ENCODE measurements at places on chromosomes 12 and 14.

- no peak for DNase-seq
Measured at GRCh38 chr14:70585231-70585630, 15.2 kb downstream of the MED6 start.

- no peak for DNase-seq
Measured at GRCh38 chr14:94787092-94787491, 17.2 kb upstream of the GSC start.

GRCh38 chr12:16605642-16606116 is 283 bp downstream of the LMO3 start:
- DNase-seq = no peak

GRCh38 chr14:30751646-30752416 is 122.5 kb upstream of the COCH start:
- DNase-seq = no peak

- no peak for DNase-seq
Measured at GRCh38 chr12:2510045-2510444, 284.7 kb upstream of the FKBP4 start.

GRCh38 chr12:41419131-41419893 is 231.2 kb downstream of the PDZRN4 start:
- DNase-seq = no peak

- no peak for DNase-seq
Measured at GRCh38 chr12:8087666-8088065, 5.6 kb downstream of the NECAP1 start.

- no peak for DNase-seq
Measured at GRCh38 chr12:100724071-100724470, 70.5 kb upstream of the ANO4 start.

DNA sequence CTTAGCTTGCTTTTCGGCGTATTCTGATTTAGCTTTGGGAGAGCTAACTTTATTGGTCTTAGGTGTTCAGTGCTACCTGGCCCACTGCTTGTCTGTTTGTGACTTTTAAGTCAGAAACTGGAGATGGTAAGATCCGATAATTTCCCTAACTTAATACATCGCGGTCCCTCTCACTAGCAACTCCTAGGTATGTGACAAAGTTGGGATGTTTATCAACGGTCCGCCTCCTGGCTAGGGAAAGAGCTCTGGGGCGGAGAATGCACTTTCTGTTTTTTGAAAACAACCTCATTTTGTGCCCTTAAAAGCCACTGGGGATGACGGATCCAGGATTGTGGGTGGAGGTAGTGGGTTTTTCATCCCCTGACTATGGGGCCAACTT is 1.2 kb downstream of the CDKN1B start:
- DNase-seq = no peak

GRCh38 chr12:8996682-8997405 is 7.5 kb downstream of the KLRG1 start:
- peak; percentile 78 for DNase-seq

DNA sequence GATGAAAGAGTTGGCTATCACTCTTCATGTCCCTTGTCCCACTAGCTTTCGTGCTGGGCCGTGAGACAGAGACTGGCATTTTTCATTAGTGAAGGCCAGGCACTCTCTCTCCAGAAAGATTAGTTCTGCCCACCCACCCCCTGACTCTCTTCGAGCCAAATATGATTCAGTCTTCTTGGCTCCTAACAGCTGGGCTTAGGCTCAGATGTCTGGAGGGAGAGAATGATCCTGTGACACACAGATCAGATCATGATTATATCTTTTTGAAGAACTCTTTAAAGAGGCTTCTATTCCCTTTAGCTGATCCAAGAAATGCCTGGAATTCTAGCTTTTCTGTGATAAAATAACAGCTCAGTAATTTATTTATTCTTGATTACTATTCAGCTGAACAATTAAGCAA is 5.2 kb upstream of the GNG2 start:
- no peak for DNase-seq

- no peak for DNase-seq
Measured at GRCh38 chr14:62689733-62690132, 355.5 kb downstream of the KCNH5 start.

GRCh38 chr14:56782711-56783110 is 27.6 kb downstream of the OTX2 start:
- DNase-seq = no peak

DNA sequence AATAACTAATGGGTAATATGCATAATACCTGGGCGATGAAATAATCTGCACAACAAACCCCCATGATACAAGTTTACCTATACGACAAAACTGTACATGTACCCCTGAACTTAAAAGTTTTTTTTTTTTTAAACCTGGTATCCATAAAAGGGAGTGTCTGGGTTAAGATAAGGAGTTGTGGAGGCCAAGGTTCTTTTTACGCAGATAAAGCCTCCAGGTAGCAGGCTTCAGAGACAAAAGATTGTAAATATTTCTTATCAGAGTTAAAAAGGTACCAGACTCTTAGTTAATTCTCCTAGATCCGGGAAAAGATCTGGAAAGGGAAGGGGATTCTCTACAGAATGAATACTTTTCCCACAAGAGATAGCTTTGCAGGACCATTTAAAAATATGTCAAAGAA is 259.4 kb upstream of the SSTR1 start:
- DNase-seq = peak; percentile 67

DNA sequence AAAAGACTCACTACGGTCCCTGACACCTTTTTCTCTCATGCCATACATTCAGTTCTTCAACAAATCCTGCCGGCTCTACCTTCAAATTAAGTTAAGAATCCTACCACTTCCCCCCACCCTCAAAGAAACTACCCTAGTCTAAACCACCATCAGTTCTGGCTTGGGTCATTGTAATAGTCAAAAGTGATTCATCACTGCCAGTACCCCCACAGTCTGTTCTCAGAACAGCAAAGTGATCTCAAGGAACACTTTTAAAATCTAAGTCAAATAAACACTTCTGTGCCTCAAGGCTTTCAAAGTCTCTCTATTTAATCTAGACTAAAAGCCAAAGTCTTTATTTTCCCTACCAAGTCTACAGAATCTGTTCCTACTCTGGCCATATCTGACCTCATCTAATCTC is 12.0 kb upstream of the FAM234B start:
- no peak for DNase-seq

DNA sequence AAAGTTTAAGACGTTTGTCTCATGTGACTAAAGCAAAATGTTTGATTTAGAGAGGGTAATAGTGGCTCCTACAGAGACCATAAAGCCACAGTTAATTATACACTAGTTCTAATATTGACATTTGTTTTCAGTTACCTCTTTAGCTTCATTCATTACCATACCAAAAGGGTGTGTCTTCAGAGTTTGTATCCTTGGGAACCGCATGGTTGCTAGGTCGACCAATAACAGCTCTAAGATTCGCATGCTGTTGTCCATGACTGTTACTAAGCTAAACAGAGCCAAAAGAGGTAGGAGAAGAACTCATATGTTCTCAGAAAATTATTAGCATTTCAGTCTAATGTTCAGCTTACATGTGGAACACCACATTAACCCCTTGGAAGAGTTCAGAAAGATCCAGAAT is 36.2 kb upstream of the ETNK1 start:
- DNase-seq = peak; percentile 85

DNA sequence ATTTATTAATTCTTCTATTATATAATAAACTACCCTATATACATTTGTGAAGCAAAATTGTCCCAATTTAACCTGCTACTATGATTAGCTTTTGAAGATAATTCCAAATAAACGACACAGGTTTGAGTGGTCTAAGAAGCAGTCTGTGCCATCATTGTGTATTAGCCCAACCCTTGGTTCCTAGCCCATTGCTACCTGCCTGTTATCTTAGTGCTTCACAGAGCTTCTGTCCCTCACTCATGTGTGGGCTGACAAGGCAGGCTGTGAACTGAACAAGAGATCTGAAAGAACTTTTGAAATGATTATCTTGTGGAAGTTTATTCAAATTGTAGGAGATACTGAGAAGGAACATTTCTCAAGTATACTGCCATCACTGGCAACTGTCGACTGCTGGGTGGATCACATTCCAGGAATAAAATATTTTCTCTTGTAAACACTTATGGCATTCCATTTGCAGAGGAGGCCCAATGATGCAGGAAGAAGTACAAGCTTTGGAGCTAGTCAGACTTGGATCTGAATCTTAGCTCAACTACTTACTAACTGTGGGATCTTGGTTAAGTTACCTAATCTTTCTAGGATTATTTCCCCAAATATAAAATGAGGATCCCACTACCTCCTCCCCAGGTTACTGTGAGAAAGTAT is 7.8 kb upstream of the MTERF2 start:
- no peak for DNase-seq

DNA sequence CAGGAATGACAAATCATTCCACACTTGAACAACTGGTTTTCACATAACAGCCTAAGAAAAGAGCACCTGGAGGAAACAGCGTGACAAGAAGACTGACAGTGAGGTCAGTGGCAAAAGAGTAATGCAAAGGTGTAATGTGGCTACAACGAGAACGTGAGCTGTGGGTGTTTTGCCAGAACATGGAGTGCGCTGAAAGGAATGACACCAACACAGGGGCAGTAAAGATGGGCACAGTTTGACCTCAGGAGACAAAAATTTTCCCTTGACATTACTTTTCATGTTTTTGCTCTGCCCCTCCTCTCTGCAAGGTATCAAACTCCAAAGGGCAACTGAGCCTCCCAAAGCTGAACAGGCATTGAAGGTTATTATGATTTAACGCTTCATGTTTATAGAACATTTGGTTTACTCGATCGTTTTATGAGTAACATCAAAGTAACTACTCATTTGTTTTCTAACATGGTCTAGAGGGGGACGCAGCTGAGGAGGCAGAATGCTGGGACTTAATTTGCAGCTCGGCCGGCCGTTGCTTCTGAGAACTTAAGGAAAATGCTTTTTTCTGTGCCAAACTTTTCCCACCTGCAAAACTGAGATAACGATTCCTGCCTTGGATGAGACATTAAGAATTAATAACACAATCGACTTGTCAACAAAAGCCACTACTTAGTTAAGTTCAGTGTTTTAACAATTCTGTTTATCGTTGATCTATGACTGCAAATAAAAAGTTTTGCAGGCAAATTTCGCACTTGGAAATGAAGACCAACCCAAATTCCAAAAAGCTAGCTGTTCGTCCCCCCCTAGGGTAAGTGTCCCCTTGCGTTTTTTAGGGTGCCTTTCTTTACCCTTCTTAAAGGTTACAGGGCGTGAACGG is 954 bp downstream of the HAUS4 start:
- DNase-seq = no peak

- no peak for DNase-seq
Measured at GRCh38 chr14:101956179-101956885, 8.0 kb upstream of the DYNC1H1 start.

- DNase-seq = no peak
Measured at GRCh38 chr12:127539226-127539858, 727.6 kb upstream of the TMEM132C start.

DNA sequence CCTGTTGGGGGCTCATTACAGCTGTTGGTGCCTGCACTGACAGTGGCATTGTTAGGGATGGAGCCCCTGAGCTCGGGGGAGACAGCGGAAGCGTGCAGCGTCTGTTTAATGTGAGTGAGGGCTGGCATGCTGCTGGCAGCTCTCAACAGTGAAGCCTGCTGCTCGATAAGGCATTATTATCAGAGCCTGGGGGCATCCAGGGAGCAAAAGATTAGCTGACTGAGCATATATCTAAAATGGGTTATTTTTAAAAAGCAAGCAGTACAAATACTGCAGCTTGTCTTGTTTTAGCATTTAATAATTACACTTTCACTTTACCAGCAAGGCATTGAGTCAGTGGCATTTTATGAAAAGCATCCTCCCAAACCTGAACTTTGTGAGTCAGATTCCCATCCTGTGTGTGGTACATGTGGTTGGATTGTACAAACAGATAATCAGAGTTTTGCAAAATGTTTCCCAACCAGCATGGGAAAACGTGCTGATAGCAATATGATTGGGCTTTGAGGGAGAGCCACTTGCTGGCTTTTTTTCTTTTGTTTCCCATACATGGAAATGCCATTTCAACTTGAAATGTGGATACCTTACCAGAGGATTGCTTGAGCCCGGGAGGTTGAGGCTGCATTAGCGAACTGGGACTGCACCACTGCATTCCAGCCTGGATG is 150.8 kb downstream of the PRKCH start:
- DNase-seq = no peak

DNA sequence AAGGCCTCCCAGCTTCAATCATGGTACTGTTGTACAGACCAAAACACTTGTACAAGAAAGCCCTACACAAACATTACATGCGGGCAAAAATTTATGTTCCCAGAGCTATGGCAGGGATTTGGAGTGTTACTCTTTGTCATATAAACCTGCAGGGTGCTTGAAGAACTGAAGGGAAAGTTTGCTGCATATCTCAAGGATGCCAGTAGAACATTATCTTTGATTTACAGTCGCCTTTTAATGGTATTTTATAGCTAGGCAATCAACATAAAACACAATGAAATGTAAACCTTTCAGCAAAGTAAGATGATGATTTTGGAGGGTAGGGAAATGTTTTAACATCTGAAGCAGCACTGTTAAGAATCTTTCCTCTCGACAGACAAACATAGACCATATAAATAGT is 305.6 kb downstream of the KCNH5 start:
- no peak for DNase-seq

- no peak for DNase-seq
Measured at GRCh38 chr12:106179086-106179485, 40.3 kb upstream of the NUAK1 start.

DNA sequence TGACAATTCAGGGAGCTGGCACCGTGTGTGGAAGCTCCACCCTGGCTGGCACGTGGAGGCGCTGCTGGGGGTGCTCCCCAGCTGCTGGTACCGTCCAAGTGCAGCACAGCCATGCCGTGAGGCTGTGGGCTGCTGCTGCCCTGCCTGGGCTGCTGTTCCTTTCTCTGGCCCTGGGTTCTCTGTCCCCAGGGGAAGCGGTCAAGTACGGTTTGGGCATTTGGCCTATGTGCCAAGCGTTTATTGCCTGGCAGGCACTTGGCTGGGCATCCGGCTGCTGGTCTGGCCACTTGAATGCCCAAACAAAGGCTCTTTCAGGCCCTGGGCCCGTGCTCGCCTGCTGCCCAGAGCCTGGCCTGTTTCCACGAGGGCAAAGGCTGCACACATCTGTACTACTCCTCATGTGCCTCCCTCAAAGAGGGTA is 39.6 kb downstream of the RHOF start:
- DNase-seq = no peak

DNA sequence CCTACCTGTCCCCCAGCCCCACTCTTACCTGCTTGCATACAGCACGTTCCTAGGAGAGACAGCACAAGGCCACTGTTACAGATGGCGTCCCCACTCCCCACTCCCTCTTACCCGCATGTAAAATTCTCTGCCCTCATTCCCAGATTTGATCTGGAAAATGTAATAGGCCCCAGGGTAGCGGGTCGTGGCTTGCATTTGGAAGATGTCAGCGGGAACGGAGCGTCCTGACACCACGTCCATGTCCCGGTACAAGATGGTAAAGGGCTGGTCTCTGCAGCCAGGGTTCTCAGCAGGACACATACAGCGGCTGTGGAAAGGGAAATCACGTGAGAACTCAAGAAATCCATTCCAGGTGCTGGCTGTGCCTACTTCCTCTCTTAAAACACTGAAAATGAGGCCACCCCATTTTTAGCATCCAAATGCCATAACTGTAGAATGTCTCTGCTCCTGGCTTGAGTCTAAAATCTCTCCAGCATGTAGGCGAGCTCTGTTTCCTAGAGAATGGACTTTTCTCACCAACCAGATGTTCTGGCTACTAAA is 10.1 kb upstream of the TC2N start:
- DNase-seq = no peak

- DNase-seq = no peak
Measured at GRCh38 chr12:128973883-128974681, 120.8 kb downstream of the GLT1D1 start.
